Foreskin keratinocyte (primary cell): ENCODE measurements at places on chromosomes 6 and 20. TPM values are rescaled to one million over a fixed set of nuclear protein-coding genes. Genes with fewer than 3 reads are reported as not detected.

DNA sequence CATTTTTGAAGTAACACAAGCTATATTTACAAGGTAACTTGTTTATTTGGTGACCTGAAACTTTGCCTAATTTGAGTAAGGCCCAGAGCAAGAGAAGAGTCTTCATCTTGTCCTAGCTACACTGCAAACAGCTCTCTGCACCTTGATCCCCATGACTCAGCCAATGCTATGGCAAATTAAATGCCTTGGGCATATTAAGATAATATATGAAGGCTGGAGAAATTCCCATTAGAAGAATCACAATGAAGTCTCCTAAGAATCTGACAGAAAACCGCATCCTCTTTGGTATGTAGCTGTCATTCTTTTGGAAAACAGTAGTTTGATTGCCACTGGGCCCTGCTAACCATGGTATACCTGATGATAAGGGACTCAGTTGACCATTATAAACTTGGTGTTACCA lies 204.5 kb downstream of the UBE3D start:
- peak; percentile 50 for DNase-seq

DNA sequence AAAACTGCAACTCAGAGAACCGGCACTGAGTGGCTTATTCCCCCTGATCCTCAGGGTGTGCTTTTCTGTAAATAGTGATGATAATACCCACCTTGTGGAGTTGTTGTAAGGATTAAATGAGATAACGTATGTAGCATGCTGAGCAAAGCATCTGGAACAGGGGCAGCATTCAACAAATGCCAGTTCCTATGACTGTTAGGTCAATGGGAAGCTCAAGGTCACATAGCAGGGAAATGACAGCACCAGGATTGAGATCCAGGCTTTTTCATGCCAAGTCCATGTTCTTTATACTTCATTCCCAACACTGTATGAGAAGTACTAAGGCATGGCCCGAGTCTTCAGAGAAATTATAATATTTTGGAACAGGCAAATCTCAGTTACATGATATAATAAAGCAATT lies 5.1 kb downstream of the RCAN2 start:
- DNase-seq: no peak

DNA sequence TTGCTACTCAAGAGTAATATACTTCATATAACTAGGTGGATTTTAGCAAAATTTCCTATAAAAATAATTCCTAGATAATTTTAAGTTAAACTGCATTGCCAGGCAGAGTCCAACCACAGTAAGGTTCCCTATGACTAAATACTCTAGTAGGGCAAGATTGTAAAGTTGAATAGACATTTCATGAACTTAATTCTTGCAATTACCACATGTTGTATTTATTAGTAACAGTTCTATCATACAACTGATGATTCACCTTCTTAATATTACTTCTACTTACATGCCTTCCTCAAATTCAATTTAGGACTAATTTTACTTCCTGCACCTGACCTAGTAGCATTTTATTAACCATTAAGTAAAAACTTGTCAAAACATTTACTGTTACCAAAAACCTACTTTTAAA lies 266.7 kb upstream of the THEMIS start:
- DNase-seq: no peak

Gene RCAN2
- not detected in 2 replicates for total RNA-seq

Gene PNPLA1
- not detected in 2 replicates for total RNA-seq
